ENCODE measurements at places on chromosomes 11 and 22.

DNA sequence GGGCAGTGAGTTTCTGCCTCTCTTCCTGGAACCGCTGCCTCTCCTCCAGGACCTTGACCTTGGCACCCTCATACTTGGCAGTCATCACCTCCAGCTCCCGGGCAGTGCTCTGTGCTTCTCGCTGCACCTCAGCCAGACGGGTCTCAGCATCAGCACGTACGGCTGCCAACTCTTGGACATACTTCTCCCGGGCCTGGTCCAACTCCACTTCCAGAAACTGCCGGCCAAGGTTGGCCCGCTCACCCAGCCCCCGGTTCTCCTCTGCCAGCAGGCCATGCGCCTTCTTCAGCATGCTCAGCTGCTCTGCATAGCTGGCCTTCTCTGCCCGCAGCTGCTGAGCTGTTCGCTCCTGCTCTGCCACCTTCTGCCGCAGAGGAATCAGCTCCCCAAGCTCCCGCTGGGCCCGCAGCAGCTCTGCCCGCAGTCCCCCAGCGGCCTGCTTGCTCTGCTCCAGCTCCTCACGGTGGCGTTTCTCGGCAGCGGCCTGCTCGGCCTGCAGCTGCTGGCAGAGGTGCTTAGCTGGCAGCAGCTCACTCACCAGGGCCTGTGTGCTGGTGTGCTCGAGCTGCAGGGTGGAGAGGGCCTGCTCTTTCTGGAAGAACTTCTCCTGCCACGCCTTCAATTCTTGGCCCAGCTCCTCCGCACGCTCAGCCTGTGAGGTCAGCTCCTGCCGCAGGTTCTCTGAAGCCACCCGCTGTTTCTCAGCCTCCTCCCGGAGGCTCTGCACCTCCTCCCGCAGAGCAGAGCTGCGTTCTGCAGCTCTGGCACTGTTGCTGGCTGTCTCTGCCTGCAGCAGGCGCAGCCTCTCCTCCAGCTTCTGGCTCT lies 14.4 kb downstream of the IL18BP start:
- DNase-seq: no peak

DNA sequence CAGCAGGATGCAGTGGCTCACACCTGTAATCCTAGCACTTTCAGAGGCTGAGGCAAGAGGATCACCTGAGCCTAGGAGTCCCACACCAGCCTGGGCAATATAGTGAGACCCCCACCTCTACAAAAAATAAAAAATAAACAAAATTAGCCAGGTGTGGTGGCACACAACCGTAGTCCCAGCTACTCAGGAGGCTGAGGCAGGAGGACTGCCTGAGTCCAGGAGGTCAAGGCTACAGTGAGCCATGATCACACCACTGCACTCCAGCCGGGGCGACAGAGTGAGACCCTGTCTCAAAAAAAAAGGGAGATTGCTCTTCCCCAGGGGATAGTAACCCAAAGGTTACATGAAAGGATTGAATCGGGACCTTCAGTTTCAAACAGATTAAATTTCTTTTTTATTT lies 54.0 kb downstream of the AHNAK start:
- DNase-seq: no peak

DNA sequence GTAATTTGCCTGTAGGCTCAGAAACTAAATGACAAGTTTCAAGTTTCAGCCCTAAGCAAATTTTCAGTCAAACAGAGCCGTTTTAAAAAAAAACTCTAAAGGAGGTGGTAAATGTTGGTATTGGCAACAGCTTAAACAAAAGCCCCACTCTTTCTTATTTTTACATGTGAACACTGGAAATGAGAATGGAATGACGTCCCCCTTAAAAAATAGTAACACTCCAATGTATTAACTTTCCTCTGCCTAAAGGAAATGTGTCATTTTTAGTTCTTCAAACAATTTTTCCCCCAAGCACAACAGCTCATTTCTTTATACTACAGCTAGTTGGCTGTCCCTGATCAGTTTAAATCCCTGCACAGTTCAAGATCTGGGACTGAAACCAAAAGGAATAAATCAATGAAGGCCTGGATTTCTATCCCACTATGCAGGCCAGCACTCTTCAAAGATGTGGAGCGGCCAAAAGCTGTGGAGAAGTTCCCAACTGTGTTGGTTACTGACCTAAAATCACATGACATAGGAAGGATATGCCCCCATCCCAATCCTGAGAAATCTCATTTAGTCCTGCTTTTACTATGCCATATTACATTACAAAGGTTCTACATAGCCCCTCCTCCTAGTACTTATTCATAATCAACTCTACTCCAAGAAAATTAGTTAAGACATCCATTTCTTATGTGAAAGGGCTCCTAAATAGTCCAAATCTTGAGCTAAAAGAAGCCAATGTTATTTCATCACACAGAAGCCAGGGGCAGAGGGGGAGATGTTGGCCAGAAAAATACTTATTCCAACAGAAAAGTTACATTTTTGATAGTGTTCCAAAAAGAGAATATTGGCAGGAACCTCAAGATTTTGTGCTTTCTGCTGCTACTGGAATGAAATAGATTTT lies 95.9 kb downstream of the CADM1 start:
- no peak for DNase-seq

- peak; percentile 73 for DNase-seq
Observed at GRCh38 chr22:50250555-50251476, at the start of gene HDAC10. TSS of gene HDAC10 (minus strand) at chr22:50251265. CDS start at chr22:50251032, 233 bp downstream.

DNA sequence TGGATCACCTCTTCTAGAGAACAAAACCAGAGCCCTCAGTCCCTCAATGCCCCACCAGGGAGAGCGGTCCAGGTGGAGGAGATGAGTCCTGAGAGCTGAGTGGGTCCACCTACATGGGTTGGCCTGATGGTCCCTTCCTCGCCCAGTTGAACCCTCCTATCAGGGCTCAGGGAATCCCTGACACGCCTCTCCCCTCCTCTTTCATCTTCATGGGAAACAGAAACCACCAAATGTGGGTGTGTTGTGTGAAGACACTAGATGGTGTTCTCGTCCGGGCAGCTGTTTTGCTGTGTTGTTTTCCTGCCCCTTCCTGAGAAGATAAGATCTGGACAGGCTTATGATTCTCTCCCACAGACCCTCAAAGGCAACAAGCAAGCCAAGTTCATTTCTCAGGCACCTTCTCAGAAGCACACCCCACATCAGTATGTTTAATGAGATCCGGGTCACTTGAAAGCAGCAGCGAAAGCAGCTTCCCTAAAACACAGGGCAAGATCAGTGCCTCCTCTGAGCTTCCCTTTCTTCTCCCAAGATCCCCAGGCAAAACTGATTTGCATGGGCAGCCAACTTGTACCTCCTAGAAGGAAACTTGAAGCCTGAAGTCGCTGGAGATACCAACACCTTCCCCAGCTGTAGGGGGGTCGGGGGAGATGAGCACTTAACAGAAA lies 35.3 kb upstream of the POU2AF1 start:
- no peak for DNase-seq

GRCh38 chr22:49753961-49754695 lies 73.5 kb downstream of the BRD1 start:
- peak; percentile 69 for DNase-seq

Data from NCI-H146 (cell line).